Esophagus squamous epithelium (tissue), 5 donors: ENCODE measurements at places on chromosomes 3 and 15.

DNA sequence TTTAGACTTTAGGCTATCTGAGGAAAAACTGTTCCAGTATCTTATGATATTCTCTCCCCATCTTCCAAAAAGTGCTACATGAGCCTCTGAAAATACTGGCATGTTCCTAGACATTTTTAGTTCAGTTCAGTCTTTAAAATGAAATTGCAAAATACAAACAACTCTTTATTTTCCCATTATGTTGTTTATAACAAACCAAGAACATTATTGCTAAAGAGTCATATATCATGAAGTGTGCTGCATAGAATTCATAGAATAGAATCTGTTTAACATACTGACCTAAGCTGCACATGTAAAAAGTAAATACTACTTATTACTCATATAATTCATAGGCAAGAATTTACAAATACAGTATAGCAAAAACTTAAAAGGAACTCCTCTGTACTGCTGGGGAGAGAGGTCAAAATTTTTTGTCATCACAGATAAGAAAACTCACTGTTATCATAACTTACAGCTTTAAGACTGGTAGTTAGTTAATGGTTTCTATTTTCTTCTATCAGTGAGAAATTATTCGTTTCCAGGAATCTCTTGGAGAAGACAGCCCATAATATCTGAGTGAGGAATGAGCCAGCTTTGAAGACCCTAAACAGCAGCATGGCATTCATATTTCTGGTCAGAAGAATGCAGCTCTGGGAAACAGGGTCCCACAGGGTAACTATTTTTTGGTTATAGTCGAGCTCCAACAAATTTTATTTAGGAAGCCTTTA lies 32.2 kb downstream of the FILIP1L start:
- DNase-seq, result no peak

GRCh38 chr3:187968883-187969580 lies 184.9 kb upstream of the LPP start:
- no peak for DNase-seq

DNA sequence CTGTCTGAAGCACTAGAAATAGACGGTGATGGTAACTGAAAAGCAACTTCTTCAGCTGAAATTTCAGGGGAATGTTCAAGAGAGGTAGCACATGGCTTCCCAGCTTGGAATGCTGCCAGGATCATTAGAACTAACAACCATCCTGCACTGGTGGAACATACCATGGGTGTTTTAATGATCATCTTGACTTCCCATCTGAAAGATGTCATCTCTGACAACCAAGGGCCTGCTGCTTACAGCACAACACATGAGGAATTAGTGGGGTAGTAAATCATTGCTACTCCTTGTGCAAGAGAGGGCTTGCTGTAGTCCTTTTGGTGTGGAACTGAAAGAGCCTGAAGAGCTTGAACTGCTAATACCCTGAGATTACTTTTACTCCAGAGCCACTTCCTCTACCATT lies 853.7 kb downstream of the MCTP2 start:
- no peak for DNase-seq

- no peak for DNase-seq
Observed at GRCh38 chr15:29937956-29938355, 115.7 kb upstream of the TJP1 start.

DNA sequence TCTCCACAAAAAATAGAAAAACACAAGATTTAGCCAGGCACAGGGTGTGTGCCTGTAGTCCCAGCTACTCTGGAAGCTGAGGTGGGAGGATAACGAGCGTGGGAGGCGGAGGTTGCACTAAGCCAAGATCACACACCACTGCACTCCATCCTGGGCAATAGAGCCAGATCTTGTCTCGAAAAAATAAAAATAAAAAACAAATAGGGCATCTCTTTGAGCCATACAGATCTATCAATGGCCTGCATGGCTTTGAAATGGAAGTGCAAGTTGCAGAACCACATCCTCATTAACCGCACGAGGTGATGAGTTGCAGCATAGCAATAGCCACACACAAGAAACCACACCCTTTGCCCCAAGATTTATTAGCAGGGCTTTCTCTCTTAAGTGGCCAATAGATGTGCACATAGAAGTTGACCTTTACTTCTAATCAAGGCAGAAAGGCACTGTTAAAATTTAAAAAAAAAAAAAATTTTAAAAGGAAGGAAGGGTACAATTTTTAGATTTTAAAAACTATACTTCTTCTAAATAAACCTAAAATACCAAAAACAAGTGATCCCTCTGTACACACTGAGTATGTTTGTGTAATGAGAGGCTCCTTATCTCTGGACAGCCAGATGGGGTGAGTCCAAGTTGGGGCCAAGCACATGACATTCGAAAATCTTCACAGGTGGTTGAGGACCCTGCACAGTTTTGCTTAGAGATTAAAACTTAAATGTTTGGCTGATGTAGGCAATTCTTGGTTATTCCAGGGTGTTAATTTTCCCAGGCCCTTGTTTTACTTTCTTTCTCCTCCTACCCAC lies 53.4 kb downstream of the FILIP1L start:
- DNase-seq, result no peak

DNA sequence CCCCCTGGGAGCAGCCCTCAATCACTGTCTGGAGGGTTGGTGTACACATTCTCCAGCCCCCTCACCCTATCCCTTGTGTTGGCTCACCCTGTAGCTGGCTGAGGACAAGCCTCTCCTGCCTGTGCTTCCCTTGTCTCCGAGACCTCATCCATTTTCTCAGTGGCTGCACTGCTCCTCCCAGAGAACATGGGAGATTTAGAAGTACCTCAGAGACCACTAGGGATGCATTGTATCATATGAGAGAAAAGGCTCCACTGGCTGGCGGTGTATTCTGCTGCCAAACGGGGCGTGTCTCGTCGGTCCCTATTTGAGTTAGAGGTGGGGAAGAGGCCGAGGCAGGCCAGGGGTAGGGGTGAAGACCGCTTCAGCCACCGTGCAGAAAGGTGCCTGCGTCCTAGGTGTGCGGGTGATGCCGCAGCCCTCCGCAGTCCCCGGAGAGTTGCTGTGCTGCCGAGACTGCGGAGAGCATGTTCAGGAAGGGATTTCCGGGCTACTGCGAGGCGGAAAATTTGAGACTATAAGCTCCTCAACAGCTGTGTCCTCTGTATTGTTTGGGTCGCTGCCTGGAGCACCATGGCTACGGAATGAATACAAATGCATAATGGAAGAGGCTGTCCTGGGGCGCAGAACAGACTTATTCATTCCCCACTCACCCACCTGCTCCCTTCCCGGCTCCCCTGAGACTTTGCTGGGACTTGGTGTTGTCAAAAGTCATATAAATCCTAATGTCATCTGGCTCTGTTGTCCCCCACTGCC lies 43.8 kb downstream of the SPSB4 start:
- DNase-seq, result no peak

GRCh38 chr3:154779571-154779970 lies 300.5 kb upstream of the MME start:
- no peak for DNase-seq

- DNase-seq, result no peak
Observed at GRCh38 chr15:83285979-83286553, 1.6 kb upstream of the BNC1 start.
